ENCODE measurements at places on chromosomes 4 and X. TPM values are rescaled to one million over a fixed set of nuclear protein-coding genes. Genes with fewer than 3 reads are reported as not detected.

DNA sequence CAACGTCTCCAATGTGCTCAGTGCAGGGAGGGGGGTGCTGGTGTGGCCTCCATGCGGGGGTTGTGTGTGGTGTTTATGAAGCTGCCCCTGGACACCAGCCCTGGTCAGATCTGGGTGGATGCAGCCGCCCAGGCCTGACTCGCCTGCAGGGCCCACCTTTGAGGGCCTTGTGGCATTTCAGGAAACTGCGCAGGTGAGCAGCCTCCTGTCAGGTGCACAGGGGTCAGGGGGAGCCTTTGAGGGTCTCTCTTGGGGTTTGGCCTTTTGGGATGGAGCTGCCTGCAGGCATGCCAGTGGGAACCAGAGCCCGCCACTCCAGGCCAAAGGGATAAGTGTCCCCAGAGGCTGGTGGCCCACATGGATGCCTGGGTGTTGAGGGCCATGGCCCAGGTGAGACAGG, 45.4 kb downstream of the ADRA2C start:
- DNase-seq = no peak

Gene NAT8L
- 11.4 TPM for total RNA-seq

Gene FANCB
- 14.2 TPM for total RNA-seq

Gene AR
- total RNA-seq = 0.62 TPM

Gene GABRG1
- total RNA-seq = 49.9 TPM

GRCh38 chr4:138090150-138090917, 151.8 kb downstream of the SLC7A11 start:
- peak; percentile 10 for DNase-seq

Data from occipital lobe (tissue), 3 donors.